ENCODE measurements at places on chromosomes 12 and 14.

- no peak for DNase-seq
Measured at GRCh38 chr14:68571928-68572525, 220.8 kb downstream of the ZFP36L1 start.

GRCh38 chr12:71469258-71469750 is 29.7 kb downstream of the LGR5 start:
- no peak for DNase-seq

- DNase-seq: no peak
Measured at GRCh38 chr12:131132118-131132892, 178.6 kb downstream of the ADGRD1 start.

- no peak for DNase-seq
Measured at GRCh38 chr12:111150360-111150759, 218.5 kb downstream of the PHETA1 start.

DNA sequence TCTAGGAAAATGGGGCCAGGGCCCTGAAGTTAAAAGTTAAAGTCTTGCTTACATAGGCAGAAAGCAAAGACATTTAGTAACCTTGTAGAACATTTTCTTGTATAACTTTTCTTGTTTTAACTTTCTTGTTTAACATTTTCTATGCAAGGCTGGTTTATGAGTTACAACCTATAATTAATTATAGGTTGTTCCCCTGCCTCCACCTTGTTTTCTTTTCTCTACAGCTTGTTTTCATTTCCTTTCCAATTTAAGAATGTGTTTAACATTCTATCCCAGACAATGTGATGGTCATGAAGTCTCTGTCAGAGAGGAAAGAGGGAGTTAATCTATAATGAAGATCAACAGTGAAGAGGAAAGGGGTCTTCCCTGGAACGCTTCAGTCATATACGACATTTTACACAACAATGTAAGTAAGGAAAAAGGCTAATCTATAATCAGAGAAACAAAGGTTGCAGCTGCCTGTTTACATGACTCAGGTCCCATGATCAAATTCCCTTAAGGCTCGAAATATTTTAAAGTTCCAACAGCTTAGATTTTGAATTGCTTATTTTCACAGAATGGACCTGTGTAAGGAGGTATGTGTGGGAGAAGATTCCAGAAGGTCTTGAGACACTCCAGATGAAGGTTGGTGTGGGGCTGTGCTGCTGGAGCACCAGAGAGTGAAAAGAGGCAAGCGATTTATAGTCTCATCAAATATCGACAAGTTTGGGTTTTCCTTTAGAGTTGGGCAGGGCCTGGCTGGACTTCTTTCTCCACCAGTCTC is 34.2 kb upstream of the TCL1B start:
- DNase-seq: no peak

DNA sequence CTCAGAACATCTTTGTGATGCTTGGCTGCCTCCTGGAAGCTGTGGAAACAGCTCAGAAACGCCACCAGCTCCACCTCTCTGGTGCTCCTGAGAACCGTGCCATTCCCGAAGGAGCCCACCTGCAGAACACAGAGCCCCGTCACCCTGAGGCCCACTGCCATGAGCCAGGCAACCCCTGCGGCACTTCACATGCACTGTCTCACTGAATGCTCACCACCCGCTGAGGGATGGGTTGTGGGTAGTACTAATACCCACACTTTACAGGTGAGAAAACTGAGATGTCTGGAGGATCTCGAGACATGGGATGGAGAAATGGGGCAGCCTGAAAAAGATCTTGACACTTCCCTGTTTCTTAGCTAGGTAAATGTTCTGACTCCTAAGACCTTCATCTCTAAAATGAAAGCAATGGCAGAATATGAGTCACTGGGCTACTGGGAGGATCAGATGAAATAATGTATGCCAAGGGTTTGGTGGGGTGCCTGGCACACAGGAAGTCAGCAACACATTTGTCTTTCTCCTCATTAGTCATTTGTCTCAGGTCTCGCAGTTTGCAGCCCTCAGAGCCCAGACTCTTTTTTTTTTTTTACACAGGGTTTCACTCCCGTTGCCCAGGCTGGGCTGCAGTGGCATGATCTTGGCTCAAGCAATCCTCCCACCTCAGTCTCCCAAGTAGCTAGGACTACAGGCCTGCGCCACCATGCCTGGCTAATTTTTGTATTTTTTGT is 5.3 kb downstream of the OASL start:
- no peak for DNase-seq

DNA sequence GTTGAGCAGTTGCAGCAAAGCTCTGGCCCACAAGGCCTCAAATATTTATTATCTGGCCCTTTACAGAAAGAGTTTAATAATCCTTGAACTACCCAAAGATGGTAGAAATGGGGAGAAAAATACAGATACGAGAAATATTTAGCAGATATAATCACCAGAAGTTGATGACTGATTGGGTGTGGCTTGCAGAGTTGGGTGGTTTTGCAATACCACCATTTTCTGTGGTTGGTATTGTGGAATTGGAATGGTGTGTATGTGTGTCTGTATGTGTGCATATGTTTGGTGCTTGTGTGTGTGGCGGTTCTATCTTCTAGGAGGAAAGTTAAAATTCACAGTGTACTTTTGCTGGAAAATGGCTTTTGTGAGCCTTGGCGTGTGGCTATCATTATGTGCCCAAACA is 85.4 kb upstream of the MANSC4 start:
- DNase-seq: no peak

GRCh38 chr12:32559434-32559833 is 119.7 kb upstream of the DNM1L start:
- no peak for DNase-seq

DNA sequence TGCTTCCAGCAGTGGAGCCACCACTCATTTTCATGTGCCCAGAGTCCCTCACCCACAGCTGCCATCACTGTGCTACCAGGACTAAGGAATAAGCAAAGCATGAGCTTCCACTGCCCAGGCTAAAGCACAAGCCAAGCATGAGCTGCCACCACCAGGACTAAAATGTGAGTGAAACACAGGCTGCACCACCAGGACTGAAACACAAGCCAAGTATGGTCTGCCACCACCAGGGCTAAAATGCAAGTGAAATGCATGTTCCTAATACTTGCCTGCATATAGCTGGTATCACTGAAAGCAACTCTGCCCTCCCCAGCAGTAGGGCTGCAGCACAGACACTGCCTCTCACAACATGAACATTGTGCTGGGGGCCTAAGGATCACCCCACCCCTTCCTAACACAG is 30.0 kb downstream of the CEP83 start:
- no peak for DNase-seq

DNA sequence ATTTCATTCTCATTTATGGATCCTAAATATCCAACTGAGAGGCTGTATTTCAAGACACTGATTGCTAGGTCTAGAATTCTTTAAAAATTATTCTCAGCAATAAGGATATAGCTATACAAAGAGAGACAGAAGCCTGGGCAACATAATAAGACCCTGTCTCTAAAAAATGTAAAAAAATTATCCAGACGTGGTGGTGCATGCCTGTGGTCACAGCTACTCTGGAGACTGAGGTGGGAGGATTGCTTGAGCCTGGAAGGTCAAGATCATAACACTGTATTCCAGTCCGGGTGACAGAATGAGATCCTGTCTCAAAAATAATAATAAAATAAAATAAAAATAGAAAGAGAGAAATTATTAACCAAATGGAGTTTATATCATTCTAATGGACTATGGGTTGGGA is 20.6 kb upstream of the ARID2 start:
- no peak for DNase-seq

GRCh38 chr12:131499160-131499863 is 211.6 kb upstream of the SFSWAP start:
- no peak for DNase-seq

DNA sequence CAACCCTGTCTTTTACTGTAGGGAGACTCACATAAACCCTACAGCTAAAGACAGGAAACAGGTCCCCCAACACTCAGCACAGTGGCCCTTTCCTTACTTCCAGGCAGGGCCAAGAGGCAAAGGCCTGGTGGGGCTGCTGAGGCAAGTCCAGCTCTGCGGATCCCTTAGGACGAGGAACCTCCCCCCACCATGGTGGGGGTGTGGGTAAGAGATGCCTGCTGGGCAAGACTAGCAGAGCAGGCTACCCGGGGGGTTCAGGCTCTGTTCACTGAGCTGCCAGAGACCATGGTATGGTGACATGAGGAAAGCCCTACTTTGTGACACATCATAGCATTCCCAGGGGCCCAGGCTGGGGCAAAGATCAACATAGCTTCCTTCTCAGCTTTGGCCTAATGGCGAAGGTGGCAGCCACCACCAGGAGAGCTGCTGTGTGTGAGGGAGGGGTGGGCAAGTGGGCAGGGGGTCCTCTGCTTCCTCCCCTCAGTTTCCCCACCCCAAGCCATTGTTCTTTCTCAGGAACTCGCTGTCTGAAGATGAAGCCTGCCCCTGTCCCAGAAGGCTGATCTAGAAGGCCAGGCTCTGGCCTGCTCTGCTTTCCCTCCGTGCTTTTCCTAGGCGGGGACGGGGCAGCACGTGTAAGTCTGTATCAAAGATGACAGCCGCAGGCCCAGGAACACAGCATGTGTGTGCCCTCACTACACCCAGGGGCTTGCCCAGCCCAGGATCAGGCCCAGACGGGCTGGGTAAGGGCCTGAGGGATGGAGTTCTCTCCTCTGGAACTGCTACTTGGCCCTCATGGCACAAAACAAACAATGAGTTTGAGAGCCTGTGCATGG is 10.1 kb upstream of the TINF2 start:
- no peak for DNase-seq

- no peak for DNase-seq
Measured at GRCh38 chr12:13100605-13100881, 2.9 kb downstream of the GSG1 start.

GRCh38 chr12:108308395-108309085 is 30.6 kb downstream of the CMKLR1 start:
- no peak for DNase-seq

DNA sequence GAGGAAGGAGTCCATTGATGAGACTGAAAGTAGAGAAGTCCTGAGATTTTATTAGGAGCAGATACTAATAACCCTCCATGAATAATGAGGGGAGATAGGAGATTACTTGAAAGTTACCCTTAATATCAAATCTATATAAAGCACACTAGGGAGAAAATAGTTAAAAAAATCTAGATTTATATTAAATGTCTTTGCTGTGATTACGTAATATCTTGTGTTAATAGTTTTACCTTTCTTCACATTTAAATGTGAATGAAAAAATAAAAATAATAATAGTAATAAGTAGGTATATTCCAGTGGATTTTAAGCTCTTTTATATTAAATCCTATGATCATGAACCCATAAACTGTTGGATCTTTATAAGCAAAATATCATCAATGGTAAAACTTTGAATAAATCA is 267.3 kb upstream of the SYT10 start:
- no peak for DNase-seq

GRCh38 chr12:79420146-79420618 is 270.6 kb downstream of the PAWR start:
- DNase-seq: peak; percentile 75

DNA sequence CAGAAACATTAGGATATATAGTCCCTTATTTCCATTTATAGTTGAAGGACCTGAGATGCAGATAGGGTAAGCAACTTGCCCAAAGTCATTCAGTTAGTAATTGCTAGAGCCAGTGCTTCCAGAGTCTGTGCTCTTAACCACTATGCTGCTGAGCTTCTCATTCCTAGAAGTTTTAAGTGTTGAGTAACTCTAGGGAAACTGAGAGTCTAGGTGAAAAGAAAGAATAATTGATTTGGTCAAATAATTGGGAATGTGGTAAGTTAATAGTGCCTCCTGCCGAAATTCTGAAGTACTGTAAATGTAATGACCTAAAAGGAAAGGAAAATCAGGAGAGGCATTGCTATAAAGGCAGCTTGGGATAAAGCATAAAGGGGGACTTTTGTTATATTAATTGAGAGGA is 14.1 kb downstream of the PYROXD1 start:
- no peak for DNase-seq

DNA sequence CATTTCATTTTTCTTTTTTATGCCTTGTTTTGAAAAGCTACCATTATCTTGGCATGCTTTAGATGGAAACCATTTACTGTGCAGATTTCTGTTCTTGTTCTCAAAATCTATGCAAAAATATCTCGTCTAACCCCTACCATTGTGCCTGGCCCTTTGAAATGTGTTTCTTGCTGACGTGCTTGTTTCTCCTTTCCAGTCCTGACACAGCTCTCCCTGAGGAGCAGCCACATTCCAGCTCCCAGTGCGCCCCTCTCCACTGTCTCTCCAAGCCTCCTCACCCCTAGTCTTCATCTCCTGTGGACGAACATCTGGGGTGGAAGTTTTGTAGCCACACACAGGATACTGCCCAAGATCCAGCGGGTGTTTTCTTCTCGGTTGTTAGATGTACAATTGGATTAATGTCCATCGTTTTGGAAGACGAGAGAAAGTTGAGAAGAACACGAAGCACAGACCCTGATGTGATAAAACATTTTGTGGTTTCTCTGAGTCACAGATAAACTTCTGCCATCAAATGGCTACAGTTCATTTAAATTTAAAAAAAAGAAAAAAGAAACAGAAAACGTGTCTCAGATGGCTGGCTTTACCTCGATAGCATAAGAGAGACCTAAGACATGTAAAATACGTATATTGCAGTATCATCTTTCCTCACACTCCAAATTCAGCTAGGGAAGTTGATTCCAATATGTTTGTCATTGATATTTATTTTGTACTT is 21.9 kb upstream of the FGD4 start:
- no peak for DNase-seq

GRCh38 chr12:46269429-46270241 is 792 bp upstream of the SLC38A1 start:
- DNase-seq: no peak

- no peak for DNase-seq
Measured at GRCh38 chr12:89655841-89656240, 52.8 kb downstream of the ATP2B1 start.

GRCh38 chr12:41981013-41981412 is 163.7 kb downstream of the GXYLT1 start:
- DNase-seq: no peak

- DNase-seq: no peak
Measured at GRCh38 chr12:42961395-42961794, 371.8 kb upstream of the PRICKLE1 start.

DNA sequence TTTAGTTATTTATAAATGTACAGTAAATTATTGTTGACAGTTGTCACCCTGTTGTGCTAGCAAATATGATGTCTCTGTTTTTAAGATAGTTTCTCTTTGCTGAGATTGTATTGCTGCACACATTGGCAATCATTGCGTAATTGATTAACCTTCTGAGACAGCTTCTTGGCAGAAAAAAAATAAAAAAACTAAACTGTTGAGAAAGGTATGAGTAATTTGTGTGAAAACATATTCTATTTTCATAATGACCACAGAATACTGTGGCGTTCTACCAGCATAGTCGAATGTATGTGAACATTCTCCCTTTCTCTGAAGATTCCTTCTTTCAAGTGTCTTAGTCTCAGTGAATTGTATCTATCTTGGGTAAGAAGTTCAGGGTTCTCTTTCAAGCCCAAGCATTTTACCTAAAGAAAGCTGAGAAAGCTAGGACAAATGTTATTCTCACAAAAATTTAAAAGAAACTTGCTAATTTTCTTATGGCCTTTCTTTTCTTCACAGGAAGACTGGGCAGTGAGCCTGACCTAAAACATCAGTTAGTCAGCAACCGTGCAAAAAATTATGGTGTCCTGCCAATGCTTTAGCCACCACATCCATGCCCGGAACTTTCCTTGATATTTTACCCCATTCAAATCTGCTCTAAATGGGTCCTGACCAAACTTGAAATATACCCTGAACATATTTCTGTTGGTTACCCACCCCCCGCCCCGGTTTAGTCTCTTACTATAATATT is 69.0 kb upstream of the REP15 start:
- DNase-seq: no peak

Measured in HFF-Myc (cell line).